ENCODE measurements at places on chromosomes 1 and 21.

GRCh38 chr1:171740987-171741871, 636 bp downstream of the VAMP4 start:
- peak; percentile 7 for DNase-seq

GRCh38 chr1:112678605-112679004, 4.1 kb downstream of the MOV10 start:
- no peak for DNase-seq

DNA sequence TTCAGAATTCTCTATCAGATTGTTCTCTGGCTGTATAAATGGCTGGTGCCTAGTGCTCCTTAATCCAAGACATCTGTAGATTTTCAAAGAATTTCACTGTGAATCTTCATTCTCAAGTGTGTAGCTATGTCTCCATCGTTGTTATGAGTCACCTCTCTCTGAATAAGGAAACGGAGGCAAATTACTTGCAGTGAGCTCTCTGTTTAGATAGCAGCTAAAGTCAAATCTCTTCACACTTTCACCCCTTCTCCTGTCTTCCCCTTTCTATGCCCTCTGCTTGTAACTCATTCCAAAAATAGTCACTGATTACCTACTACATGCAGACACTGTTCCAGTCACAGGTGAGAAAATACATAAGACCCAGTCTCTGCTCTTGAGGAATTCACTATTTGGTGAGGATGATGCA, 39.7 kb downstream of the CHML start:
- DNase-seq, result no peak

DNA sequence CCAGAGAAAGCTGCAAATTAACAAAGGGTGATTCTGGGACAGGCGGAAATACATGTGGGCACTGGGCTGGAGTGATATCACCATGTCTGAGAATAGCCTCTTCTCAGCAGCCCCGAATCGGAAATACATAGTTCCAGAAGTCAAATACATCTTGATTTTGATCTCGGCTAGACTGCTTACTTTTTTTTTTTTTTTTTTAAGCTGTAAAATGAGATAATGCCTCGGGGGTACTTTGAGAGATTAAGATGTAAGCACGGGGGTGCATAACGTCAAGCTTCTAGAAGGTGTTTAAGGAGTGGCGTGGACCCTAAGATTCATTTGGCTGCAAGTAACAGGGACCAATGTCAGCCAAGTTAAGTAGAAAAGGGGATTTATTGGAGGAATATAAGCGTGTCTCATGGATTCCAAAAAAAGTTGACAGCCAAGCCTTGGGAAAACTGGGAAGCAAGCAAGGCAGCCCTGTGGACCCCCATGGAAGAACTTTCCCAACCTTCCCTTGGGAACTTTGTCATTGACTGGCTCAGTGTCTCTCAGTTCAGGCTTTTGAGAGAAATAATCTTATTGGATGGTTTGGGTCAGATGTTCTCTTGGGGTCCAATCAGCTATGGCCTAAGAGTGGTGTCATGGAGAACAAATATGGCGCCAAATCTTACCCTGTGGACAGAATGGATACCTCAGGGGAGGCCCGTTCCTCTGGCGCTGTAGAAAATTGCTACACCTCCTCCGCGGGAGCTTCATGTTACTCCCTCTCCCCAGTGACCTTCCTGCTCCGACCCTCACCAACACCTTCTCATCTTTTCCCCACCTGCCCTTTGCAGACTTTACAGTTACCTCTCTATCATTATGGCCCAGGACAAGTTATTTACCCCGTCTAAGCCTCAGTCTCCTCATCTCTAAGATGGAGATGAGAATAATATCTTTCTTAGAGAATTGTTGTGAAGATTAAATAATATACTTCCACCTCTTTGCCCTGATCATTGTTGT, 186.6 kb downstream of the KAZN start:
- no peak for DNase-seq

DNA sequence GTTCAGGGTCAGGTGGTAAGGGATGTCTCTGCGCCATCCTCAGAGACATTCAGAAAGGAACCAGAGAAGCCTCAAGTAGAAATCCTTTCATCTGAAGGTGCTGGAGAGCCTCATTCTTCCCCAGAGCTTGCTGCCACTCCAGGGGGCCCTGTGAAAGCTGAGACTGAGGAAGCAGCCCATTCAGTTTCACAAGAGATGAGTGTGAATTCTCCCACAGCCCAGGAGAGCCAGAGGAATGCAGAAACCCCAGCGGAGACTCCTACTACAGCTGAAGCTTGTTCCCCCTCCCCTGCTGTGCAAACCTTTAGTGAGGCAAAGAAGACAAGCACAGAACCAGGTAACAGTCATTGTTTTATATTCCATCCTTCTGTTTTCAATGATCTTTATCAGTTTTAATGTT, 38.7 kb downstream of the ZBTB40 start:
- no peak for DNase-seq

DNA sequence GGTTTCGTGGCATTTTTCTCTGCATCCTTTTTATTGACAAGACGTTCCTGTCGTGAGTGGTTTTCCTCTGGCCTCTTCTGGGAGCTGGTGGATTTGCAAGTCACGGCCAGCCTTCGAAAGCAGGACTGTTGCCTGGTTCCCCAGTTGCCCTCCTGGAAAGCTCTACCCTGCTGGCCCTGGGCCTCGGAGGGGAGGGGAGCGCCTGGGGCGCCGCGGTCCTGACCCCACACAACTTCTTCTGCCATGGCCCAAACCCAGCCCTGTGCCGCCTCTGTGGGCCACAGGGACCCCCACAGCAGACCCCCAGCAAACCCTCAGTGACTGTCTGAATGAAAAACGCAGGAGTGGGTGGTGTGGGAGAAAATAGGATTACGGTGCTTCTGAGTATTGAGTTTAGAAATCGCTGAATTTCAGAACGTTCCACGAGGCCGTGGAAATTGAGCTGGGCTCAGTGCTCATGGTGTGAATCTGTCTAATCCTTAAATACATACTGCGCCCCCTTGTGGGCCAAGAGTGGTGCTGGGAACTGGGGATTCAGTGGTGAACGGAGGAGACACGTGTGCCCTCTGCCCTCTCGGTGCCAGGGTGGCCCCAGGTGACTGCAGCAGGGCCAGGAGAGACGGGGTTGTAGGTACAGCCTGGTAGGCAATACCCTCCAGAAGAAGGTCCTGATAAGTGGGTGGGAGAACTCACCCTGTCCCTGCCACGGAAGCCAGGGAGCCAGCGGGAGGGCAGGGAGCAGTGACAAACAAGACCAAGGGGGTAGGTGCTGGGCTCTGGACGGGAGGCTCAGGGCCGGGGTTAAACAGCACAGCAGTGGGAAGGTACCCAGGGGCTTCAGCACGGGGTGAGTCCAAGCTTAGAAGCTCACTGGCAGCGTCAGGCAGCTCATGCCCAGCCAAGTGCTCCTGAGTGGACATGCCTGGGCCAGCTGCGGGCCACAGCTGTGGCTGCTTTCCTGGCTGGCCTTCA, 101.2 kb upstream of the COL6A1 start:
- DNase-seq, result peak; percentile 83

DNA sequence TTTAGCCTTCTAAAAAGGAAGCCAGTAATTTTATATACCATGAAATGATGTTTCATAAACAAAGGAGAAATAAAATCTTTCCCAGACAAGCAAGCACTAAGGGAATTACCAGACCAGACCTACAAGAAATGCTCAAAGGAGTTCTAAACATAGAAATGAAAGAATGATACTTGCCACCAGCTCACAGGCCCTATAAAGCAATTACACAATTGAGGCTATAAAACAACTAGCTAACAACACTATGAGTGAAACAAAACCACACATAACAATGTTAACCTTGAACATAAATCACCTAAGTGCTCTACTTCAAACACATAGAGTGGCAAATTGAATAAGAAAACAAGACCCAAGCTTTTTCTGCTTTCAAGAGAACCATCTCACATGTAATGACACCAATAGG, 123.8 kb downstream of the BARHL2 start:
- no peak for DNase-seq

DNA sequence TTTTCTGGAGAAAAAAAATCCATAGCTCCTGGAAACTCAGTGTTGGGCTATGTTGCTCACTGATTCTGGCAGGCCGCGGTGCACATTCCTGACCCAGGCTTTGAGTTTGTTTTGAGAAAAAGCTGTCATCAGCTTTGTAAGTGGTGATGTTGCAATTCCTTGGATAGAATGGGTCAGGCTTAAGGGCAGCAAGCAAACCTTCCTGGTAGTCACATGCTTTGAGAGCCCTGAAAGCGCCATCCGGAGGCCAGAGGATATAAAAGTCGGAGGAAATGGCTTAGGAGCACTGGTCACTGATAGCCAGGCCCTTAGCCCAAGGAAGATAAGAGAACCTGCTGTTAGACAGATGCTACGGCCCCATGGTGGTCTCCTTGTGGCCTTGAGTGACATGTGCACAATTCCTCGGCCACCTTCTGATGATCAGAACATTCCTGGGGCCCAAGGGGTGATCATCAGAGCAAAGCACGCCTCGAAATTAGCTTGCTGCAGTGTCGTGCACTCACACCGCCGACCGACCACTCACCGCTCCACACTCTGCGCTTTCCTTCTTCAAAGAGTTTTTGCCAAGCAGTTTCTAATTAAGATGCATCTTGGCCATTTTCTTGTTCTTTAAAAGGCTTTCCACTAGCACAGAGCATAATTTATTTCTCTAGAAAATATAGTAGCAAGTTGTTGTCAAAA, 78.6 kb downstream of the MAN1C1 start:
- peak; percentile 43 for DNase-seq

DNA sequence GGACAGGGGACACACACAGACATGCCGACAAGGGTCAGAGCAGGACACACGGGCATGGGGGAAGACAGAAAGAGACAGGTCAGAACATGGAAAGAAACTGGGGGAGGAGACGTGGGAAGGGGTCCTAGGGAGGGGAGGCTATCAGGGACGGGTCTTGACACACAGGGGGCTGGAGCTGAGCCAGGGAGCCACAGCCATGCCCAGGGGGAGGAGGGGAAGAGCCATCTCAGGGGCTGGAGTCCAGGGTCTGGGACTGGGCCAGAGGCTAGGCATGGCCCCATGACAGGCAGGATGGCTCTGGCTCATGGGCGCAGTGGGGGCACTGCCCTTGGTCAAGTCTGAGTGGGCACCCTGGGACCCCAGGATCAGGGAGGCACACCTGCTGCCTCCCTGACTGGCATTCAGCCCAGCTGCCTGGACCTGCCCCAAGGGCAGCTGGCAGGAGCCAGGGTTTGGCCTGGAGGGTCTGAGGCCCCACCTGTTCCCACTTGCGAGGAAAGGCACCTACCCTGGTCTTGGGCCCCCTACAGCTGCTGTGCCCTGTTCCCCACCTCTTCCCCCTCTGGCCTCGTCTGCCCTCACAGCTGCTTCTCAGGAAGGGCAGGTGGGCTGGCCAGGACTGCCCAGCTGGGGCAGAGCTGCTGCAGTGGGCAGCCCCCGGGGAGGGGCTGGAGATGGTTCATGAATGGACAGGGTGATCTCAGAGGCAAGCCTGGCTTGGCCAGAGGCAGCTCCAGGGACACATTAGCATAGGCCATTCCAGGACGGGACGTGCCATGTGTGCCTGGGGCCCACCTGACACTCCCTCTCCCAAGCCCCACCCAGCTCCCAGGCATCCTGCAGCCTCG, 42.9 kb downstream of the HSPG2 start:
- DNase-seq, result no peak

GRCh38 chr21:29187944-29188343, 57.5 kb downstream of the MAP3K7CL start:
- peak; percentile 40 for DNase-seq

- no peak for DNase-seq
These were observed 102.0 kb downstream of the CRYAA start for GRCh38 chr21:43270800-43271301.

DNA sequence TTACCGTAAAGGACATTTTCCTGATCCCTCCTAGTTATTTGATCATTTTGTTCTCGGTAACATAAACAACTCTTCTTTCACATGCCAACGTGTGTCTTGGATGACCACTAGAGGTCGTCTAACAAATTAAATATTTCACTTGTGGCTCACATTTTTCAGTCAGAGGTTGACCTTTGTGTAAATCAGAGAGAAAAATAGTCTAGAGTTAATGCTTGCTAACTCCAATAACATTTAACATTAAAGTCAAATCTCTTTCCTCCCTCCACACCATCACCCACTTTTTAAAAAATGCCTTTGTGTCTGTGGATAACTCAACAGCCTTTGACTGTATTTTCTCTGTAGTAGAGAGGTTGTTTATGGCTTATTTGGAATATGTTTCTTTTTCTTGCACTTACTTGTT, 220.5 kb upstream of the B3GALT2 start:
- DNase-seq, result peak; percentile 12

GRCh38 chr1:205488074-205488723, 16.3 kb upstream of the CDK18 start:
- peak; percentile 68 for DNase-seq

GRCh38 chr1:240956020-240956419, 344.1 kb upstream of the GREM2 start:
- no peak for DNase-seq

- DNase-seq, result no peak
These were observed 142.3 kb downstream of the PLXNA2 start for GRCh38 chr1:208101661-208102431.

GRCh38 chr1:6779089-6779805, 6.0 kb upstream of the CAMTA1 start:
- DNase-seq, result no peak

DNA sequence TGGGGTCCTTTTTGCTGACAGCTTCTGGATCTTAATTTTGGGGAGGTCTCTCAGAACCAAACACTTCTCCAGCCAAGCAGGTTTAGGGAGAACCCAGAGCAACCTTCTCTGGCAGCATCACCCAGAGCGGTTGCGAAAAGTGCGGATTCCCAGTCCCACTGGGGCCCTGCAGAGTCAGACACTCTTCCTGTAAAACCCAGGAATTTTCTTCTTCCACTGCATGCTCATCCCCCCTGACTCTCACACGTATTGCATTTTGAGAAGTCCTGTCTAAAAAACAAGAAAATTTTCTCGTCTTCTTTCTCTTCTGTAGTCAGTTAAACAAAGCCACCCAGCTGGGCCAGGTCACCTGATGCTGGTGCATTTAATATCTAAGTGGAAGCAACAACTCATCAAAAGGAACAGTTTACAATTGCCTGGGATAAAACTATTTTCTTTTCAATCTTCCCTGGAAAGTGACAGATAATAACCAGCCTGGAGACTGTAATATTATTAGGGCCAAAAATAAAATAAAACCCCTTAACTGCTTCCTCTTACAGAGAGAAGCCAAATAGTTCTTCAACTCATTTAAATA, 156.0 kb downstream of the IGSF21 start:
- DNase-seq, result no peak

- DNase-seq, result no peak
These were observed 181.4 kb downstream of the KCNJ6 start for GRCh38 chr21:37734846-37735245.

- DNase-seq, result no peak
These were observed 7.2 kb upstream of the TNFSF18 start for GRCh38 chr1:173057984-173058383.

- DNase-seq, result no peak
These were observed 4.4 kb upstream of the C1orf56 start for GRCh38 chr1:151043163-151043562.

GRCh38 chr1:242639104-242639503, 114.6 kb upstream of the PLD5 start:
- no peak for DNase-seq

- no peak for DNase-seq
These were observed 97.6 kb downstream of the PCNX2 start for GRCh38 chr1:233197940-233198339.

GRCh38 chr21:44057960-44058651, 46.0 kb downstream of the TRAPPC10 start:
- no peak for DNase-seq
